ENCODE measurements at places on chromosomes 16 and 17. TPM values are rescaled to one million over a fixed set of nuclear protein-coding genes. Genes with fewer than 3 reads are reported as not detected.

Gene STAC2
- 0.04 TPM for total RNA-seq

Gene NLRP1
- 11.6 TPM for total RNA-seq

- no peak for DNase-seq
These were observed 63.5 kb upstream of the PHOSPHO1 start for GRCh38 chr17:49294122-49294521.

GRCh38 chr17:67442787-67443624 lies 65.9 kb downstream of the PITPNC1 start:
- no peak for DNase-seq

DNA sequence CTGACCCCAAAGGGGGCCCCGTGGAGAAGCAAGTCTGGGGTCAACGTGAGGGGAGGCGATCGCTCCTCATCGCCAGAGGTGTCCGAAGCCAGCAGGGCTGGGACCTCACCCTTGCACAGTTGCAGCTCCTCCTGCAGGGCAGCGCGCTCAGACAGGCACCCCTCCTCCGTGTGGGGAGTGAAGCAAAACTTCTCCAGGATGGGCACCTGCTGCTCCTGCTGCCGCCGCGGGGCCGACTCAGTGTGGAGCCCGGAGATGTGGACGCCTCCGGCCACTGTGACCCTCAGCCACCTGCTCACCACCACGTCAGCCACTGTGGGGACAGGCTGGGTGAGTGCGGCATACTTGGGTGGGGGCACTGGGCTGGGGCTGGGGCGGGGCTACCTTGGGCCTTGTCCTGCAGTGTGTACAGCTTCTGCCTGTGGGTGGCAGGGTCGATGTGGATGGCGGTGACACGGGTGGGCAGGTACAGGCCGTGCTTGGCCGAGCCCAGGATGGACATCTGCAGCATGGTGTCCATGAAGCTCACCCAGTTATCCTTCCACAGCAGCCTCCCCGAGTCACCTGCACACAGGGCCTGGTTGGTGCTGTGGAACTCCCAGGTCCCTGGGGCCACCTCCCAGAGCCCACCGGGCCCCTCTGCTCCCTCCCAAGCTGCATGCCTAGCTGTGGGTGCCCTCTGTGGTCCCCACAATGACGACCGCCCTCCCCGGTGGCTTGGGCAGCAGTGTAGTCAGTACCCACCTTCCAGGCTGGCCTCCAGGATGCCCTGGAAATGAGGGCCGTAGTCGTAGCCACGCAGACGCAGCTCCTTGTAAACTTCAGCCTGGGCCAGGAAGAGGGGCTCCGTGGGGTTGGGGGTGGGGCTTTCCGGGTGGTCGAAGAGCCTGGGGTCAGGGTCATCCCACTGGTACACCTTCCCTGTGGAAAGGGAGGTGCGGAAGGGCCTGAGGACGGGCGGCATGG lies 10.8 kb downstream of the FASN start:
- DNase-seq: no peak

- DNase-seq: no peak
These were observed 5.5 kb downstream of the ODF4 start for GRCh38 chr17:8345052-8345690.

All from H4 (cell line).